ENCODE measurements at places on chromosomes 16 and 17.

GRCh38 chr16:4987580-4988374 is 29.6 kb downstream of the SEC14L5 start:
- H3K4me3 ChIP-seq = peak overlapping the region; percentile 22
- no peak for DNase-seq
- no peak overlapping the region for H3K27ac ChIP-seq
- no peaks in the 10 kb centered on the region for H3K4me1 ChIP-seq

- H3K4me3 ChIP-seq = no peak overlapping the region
- H3K36me3 ChIP-seq = no peaks in the 10 kb centered on the region
- no peaks in the 10 kb centered on the region for H3K27me3 ChIP-seq
- H3K4me1 ChIP-seq = no peaks in the 10 kb centered on the region
- no peak for DNase-seq
- H3K27ac ChIP-seq = no peak overlapping the region
Measured at GRCh38 chr17:72697602-72698146, 394.8 kb downstream of the SLC39A11 start.

GRCh38 chr16:66386629-66387622 is 20.4 kb downstream of the CDH5 start:
- DNase-seq = no peak
- H3K27ac ChIP-seq = no peak overlapping the region
- no peak overlapping the region for H3K4me3 ChIP-seq
- H3K36me3 ChIP-seq = peaks cover 8% of the 10 kb centered on the region
- H3K27me3 ChIP-seq = peaks cover 2% of the 10 kb centered on the region

DNA sequence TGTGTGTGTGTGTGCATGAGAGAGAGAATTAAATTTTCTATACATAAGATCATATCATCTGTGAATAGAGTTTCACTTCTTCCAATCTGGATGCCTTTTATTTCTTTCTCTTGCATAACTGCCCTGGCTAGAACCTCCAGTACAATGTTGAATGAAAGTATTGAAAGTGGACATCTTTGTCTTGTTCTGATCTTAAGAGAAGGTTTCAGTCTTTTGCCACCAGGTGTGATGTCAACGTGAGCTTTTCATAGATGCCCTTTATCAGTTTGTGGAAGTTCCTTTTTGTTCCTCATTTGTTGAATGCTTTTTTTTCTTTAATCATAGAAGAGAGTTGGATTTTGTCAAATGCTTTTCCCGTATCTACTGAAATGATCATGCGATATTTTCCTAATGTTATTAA is 63.3 kb downstream of the RNF213 start:
- H3K4me3 ChIP-seq = no peak overlapping the region
- peaks cover 12% of the 10 kb centered on the region for H3K4me1 ChIP-seq
- H3K27me3 ChIP-seq = no peaks in the 10 kb centered on the region
- DNase-seq = no peak
- H3K27ac ChIP-seq = no peak overlapping the region

DNA sequence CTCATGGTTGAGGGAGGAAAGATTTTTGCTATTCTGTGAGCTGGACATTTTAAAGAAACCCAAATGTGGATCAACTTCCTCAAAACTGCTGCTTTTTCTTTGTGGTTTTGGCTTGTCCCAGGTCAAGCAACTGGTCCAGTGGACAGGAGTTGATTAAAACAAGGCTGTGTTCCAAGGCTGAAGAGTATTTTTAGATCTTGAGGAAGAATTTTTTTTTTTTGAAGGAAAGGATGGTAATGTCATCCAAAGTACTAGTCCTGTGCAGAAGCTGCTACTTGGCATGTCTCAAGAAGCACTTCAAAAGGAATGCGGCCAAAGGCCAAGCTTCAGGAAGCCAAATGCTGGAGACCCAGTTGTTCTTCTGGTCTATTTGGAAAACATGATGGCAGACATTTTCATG is 8.0 kb upstream of the MYH2 start:
- peaks cover 7% of the 10 kb centered on the region for H3K4me1 ChIP-seq
- no peak for DNase-seq
- peak overlapping the region; percentile 73 for H3K27ac ChIP-seq
- no peak overlapping the region for H3K4me3 ChIP-seq
- H3K27me3 ChIP-seq = no peaks in the 10 kb centered on the region

DNA sequence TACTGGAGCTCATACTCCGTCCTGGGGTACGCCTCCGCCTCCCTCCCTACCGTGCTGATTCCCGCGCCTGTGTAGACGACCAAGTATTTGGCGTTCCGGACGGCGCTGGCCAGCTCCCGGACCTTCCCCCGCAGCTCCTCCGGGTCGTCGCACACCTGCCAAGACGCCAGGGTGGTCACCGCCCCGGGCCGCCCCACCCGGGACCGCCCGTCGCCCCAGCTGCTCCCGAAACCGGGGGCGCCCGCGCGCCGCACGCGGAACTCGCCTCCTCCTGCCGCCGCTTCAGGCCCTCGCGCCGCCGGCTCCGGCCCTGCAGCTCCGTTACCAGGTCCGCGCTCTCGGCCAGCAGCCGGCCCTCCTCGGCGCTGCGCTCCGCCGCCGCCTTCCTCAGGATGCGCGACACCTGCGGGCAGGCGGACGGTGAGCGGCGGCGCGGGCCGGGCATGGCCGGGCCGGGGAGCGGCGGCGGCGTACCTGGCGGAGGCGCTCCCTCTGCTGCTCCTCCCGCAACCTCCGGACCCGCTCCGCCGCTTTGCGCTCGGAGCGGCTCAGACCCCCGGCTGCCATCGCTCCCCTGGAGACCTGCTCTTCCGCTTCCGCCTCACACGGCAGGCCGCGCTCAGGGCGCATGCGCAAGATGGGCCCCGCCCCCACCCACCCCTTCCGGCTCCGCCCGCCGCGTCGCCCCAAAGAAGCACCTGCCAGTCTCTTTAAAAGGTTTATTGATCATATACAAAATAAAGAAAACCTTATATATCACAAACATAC is at the start of gene SIRT7:
Gene SIRT7, minus strand, starts transcription at position 612 of the 768 bp plus-strand sequence. Its CDS starts 45 bp downstream, at position 567.
- H3K4me3 ChIP-seq = peak within 1 kb of the TSS; percentile 76
- H3K36me3 ChIP-seq = peaks cover 5% of the 10 kb centered on the region
- H3K4me1 ChIP-seq = peaks cover 58% of the 10 kb centered on the region

DNA sequence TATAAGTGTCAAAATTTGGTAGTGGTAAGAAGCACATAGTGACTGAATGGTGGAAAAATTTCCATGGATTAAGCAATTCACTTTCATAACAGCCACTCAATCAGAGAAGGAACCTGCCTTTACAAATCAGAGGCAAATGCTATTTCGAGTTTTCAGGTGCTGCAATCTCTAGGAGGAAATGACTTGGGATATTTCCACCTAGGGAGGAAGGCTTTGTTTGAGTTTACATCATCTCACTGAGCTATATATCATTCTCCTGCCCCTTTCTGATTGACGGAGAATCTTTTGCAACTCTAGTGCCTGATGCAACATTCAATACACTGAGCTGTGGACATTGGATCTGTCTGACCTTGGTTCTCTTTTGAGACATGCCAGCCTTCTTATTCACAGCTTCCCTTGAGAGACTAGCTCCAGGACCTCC is 26.3 kb downstream of the MARCHF10 start:
- DNase-seq = no peak
- H3K27ac ChIP-seq = no peak overlapping the region
- H3K27me3 ChIP-seq = no peaks in the 10 kb centered on the region

DNA sequence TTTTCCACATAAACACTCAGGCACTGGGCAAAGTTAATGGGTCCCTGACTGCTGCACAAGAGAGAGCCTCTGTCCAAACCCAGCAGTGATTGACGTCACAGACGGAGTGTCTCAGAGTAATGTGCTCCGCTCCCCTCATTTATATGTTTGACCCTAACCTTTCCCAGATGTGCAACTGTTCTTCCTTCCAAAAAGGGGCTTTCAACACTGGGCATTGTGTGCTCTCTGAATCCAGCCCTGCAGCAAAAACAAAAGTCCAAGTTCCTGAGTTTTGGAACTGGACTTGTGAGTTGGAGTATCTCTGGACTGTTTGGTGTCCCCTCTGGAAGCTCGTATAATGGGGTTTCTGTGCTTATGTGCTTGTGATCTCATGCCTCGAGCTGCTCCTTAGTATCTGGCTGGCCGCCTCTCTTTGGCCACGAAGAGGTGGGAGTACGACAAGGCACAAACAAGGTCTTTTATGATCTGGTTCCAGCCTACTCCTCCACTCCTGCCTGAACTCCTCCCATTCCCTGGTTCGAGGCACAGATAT is 76.4 kb upstream of the SMIM36 start:
- H3K4me1 ChIP-seq = peaks cover 13% of the 10 kb centered on the region
- H3K27ac ChIP-seq = no peak overlapping the region
- no peaks in the 10 kb centered on the region for H3K36me3 ChIP-seq
- no peaks in the 10 kb centered on the region for H3K27me3 ChIP-seq

DNA sequence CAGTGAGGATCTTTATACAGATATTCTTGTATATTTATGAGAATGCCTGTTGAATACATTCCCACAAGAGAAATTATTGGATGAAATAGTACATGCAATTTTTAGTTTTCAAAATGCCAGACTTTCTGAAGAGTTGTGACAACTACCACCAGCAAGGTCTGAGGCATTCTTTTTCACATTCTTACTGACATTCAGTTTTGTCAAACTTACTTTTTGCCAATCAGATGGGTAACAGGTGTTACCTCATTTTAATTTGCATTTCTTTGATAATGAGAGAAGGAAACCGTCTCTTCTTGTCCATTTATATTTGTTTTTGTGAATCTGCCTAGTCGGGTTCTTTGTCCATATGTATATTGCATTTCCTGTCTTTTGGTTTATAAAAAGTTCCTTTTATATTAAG is 24.3 kb downstream of the NOL11 start:
- H3K27ac ChIP-seq = no peak overlapping the region
- no peaks in the 10 kb centered on the region for H3K4me1 ChIP-seq
- DNase-seq = no peak
- H3K4me3 ChIP-seq = no peak overlapping the region

DNA sequence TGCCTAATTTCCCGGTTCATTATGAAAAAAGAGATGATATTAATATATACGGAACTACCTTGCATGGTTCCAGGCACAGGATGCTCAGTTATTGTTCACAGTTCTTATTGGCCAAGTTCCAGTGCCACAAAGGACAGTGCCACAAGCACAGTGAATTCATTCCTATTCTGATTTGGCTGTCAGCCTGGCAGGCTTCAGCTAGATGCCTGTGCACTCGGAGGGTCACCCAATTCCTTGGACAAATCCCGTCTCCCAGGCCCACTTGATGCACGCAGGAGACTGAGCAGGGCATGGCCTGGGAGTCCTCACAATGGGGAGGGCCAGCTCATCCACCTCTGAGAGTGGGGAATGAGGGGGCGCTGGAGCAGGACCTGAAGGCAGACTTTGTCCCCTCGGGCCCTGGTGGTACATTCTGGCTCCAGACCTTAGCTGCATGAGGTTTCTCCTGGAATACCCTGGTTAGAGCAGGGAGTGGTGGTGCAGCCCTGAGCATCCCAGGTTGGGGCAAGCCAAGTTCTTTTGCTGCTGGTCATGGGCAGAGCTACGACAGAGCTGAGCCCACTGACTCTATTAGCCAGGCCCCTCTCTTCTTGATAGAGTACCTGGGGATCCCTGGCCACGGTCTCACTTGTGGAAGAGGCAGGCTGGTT is 41.4 kb downstream of the MIS12 start:
- H3K27me3 ChIP-seq = no peaks in the 10 kb centered on the region
- H3K4me3 ChIP-seq = peak overlapping the region; percentile 6
- no peak for DNase-seq
- no peaks in the 10 kb centered on the region for H3K36me3 ChIP-seq
- peaks cover 21% of the 10 kb centered on the region for H3K4me1 ChIP-seq

- no peak overlapping the region for H3K27ac ChIP-seq
- H3K4me1 ChIP-seq = no peaks in the 10 kb centered on the region
- no peak overlapping the region for H3K4me3 ChIP-seq
- peaks cover 7% of the 10 kb centered on the region for H3K27me3 ChIP-seq
Measured at GRCh38 chr17:37813751-37814150, 68.9 kb upstream of the HNF1B start.

DNA sequence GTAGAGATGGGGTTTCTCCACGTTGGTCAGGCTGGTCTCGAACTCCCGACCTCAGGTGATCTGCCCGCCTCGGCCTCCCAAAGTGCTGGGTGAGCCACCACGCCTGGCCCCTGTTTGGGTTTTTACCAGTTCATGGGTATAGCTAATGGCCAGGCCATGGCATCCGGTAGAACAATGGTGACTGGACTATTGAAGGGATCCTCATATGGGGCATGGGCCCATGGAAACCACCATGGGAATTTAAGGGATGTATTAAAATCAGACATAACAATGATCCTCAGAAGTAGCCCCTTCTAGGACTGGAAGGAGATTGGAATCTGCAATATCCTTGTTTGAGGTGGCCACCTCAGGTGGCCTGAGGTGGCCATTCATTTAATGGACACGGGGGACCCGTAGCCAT is 17.5 kb upstream of the GUCY2D start:
- no peaks in the 10 kb centered on the region for H3K4me1 ChIP-seq
- peaks cover 3% of the 10 kb centered on the region for H3K27me3 ChIP-seq
- H3K36me3 ChIP-seq = no peaks in the 10 kb centered on the region
- H3K4me3 ChIP-seq = no peak overlapping the region

- no peak overlapping the region for H3K4me3 ChIP-seq
- peaks cover 3% of the 10 kb centered on the region for H3K27me3 ChIP-seq
- no peaks in the 10 kb centered on the region for H3K36me3 ChIP-seq
- no peak for DNase-seq
- no peak overlapping the region for H3K27ac ChIP-seq
Measured at GRCh38 chr17:63370696-63371095, 75.4 kb downstream of the CYB561 start.

- H3K27me3 ChIP-seq = no peaks in the 10 kb centered on the region
- DNase-seq = peak; percentile 80
- peaks cover 45% of the 10 kb centered on the region for H3K4me1 ChIP-seq
- H3K4me3 ChIP-seq = no peak overlapping the region
- H3K27ac ChIP-seq = peak overlapping the region; percentile 55
Measured at GRCh38 chr16:87844120-87844733, 25.1 kb downstream of the SLC7A5 start.

Measured in psoas muscle (tissue), 8 donors.